GM12864 (cell line): ENCODE measurements at places on chromosomes 2 and 18.

DNA sequence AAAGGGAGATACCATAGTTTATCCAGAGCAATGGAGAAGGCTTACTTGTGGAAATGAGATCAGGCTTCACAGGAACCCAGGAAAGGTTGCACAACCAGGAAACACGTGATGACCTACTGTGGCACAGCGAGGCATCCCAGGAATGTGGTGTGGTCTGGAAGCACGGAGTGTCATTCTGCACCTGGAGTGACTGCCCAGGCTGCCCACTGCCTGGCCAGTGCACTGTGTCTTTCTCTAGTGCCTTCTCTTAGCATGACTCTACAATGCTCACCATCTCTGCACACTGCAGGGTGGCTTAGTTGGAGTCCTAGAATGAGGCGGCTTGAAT is 48.9 kb downstream of the CHST9 start:
- DNase-seq: no peak

- DNase-seq: no peak
These were observed 143.4 kb downstream of the PPP1R1C start for GRCh38 chr2:182128821-182129707.

DNA sequence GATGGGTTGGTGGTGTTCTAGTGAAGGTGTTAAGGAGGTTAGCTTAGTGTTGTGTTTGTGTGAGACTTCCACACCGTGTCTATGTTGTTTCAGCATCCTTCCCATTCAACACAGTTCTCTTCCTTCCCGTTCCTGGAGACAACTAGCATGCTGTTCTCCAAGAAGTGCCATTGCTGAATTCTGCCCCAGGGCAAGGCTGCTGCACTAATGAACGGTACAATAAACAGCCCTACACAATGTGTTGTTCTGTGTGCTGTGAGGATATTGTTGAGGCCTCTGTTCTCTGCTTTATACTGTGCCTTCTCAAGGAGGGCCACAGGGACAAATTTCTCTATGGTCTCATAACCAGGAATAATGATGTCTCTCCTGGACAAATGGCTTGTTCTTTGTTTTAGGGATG is 39.8 kb upstream of the ZEB2 start:
- DNase-seq: no peak

- DNase-seq: no peak
These were observed 229.5 kb downstream of the FHOD3 start for GRCh38 chr18:36527051-36527450.

GRCh38 chr2:191593622-191594385 is 84.1 kb upstream of the NABP1 start:
- DNase-seq: no peak

- DNase-seq: no peak
These were observed 4.0 kb downstream of the NEU4 start for GRCh38 chr2:241812730-241813643.

DNA sequence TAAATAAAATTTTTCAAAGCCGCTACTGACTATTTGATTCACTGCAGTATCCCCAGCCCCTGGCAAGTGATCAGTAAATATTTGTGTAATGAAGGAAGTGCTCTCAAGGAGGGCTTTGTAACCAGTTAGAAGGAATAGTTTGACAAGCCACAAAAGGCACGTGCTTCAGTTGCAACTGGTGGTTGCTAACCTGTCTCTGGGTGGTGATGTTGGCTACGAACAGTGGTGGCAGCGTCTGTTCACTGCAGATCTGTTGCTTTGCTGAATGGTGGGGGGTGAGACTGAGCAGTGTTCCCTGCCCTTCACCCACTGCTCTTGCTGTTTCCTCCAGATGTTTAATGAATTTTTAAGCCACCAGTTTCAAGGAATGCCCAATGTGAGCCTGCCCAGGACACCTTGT is 73.9 kb upstream of the SIX2 start:
- no peak for DNase-seq

- DNase-seq: no peak
These were observed 55.8 kb upstream of the REV1 start for GRCh38 chr2:99545604-99546003.

- DNase-seq: no peak
These were observed 40.0 kb downstream of the LBH start for GRCh38 chr2:30271301-30271700.

DNA sequence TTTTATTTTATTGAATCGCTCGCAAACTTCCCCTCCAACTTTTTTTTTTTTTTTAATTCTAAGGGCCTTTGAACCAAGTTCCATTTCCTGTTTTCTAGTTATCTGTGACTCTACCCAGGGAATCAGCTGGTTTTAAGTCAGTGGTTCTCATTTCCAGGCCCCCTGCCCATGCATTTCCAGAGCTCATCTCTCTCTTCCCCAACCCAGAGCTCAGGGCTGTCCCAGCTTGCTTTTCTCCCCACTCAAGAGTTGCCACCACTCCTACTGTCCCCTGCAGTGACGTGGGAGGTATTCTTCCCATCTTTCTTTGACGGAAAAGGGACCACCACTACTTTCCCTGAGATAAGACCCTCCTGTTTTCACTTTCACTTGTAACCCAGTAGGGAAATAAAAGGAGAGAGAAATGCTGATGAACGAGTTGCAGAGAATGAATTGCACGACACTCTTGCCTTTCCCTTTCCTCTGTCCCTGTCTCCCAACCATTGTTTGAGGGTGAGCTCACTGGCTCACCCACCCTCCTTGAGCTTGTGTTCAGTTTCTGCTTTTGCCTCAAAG is 42.1 kb downstream of the TET3 start:
- DNase-seq: no peak

DNA sequence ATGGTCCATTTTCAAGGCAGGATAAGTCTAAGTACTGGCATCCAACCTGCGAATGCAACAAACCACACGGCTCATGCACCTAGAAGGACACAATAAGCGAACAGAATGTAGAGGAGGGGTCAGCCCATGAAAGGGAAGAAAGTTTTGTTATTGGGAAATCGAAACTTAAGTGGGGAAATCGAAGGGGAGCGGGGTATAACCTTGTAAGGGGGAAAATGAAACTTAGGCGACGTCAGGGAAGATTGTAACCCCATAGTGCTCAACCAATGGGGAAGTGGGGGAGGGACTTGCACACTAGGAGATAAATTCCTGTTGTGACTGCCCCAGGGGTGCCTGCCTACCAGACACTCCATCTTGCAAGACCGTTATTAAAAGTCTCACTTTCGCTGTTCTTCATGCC is 15.6 kb upstream of the OTOF start:
- no peak for DNase-seq

- DNase-seq: no peak
These were observed 20.1 kb upstream of the TTC39C start for GRCh38 chr18:23994361-23994902.
